ENCODE measurements at places on chromosomes 16 and 17. TPM values are rescaled to one million over a fixed set of nuclear protein-coding genes. Genes with fewer than 3 reads are reported as not detected.

Gene CRK
- 149 TPM for total RNA-seq

Gene PAFAH1B1
- 101 TPM for total RNA-seq

Gene NXN
- 124 TPM for total RNA-seq

Gene TNFRSF17
- total RNA-seq, result not detected

GRCh38 chr16:1538804-1539520 is 5.5 kb downstream of the TMEM204 start:
- DNase-seq, result no peak

DNA sequence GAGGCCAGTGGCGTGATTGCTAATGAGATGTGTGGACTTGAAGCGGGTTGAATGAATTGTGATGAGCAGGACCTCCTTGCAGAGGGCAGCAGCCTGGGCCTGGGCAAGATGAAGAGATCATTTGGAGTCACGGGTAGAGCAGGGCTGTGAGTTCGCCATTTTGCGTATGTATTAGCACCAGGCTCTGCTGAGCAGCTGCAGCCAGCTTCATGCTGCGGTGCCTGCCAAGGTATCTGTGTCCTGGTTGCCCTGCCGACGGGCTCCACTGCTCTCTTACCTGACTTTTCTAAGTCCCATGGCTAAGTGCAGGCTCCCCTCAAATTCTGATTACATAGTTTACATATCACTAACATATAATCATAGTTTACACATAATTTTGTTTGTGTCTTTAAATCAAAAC is 295.7 kb downstream of the SNX29 start:
- no peak for DNase-seq

GRCh38 chr17:15213381-15214087 is 51.6 kb downstream of the PMP22 start:
- DNase-seq, result peak; percentile 29

DNA sequence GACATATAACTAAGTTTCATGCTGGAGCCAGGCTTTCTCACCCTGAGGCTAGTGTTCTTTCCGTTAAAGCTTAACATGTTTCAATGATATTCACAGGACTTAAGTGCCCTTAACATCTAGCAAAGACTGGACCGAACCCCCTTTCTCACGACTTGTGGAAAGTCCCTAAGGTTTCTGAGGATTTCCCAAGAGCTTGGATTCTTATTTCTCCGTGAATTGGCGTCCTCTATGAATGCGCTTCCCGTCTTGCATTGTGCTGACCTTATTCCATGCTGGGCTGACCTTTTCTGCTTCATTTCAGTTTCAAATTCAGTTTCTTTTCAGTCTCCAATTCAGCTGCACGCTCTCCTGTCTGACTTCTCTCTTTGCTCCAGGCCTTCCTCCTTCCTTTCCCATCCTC is 206.4 kb downstream of the HS3ST3A1 start:
- DNase-seq, result no peak

DNA sequence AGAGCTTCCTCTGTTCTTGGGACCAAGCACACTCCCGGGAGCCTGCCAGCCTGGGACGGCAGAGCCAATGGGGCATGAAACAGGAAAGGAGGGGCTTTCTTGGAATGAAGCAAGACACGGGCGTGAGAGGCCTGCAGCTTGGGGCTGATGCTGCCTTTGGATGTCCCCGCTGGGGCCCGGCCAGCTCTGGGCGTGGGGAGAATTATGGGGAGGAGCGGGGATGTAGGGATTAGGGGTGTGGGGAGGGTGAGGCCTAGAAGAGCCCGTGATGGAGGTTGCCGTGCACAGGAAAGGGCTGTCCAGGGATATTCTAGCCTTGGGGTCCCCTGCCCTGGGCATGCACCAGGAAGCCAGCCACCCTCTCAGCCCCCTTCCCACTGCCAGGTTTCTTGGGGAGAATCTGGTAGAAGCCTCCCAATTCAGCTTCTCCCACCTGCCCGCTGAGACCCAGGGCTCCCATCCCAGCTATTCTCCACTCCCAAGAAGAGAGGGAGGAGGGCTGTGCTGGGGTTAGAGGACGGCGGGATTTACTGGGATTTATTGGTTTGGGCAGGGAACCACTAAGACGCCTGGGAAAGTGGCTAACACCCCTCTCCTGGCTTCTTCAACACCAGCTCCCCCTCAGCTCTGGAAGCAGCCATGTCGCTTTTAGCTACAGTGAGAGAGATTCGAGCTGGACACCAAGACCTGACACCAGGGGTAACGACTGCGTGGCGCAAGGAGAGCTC is 20.0 kb upstream of the NXPH3 start:
- no peak for DNase-seq
